HTR-8/SVneo (cell line): ENCODE measurements at places on chromosomes 16 and 17.

DNA sequence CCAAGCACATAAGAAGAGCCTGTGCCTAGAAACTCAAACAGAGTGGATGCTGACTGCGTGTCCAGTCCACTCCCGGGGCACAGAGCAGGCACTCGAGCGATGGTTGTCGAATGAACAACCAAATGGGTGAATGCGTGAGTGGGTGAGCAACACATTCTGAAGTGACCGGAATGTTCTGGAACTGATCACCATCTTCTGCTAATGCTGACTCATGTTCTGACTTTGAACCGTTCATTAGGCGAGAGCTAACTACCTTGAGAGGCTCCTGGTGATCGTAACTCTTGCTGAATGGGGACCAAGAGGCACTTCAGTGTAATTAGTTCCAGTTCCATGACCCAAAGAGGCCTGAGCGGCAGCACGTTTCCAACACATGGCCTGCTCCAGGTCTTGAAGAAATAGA, 37.9 kb downstream of the IRF8 start:
- DNase-seq, result no peak

- DNase-seq, result no peak
Observed at GRCh38 chr16:67679935-67680897, 13.6 kb downstream of the C16orf86 start.

- peak; percentile 76 for DNase-seq
Observed at GRCh38 chr17:64028874-64029464, 8.5 kb upstream of the ICAM2 start.

DNA sequence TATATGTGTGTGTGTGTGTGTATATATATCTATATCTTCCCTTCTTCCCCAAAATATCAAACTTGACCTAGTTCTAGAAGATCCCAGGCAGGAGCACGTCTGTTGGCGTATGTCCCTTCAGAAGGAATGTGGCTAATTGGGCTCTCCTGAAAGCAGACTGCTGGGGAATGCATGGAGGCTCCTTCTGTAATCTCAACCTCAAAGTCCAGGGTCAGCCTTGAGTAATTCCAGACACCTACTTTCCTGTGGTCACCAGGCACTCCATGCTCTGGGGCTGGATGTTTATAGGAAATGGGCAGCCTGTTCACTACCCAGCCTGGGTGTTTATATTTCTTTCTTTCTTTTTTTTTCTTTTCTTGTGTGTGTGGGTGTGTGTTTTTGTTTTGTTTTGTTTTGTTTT, 13.4 kb downstream of the BCO1 start:
- DNase-seq, result no peak

GRCh38 chr17:67557052-67557845, 160.5 kb upstream of the NOL11 start:
- DNase-seq, result no peak

DNA sequence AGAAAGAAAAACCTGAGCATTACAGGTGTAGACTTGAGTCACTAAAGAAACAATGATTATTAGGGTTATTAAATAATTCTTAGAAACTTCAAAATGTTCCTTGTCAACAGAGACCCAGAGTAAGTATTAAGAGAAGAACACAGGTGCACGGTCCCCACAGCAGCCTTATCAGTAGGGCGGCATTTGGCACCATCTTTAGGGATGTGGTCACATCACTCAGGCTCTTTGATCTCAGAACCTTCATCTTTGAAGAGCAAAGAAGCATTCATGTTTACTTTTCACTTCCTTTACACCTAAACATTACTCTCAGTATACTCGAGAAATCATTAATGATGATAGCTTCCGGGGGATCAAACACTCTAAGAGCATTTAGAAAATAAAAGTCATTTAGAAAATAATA, 928.7 kb downstream of the KCNJ2 start:
- DNase-seq, result no peak

- no peak for DNase-seq
Observed at GRCh38 chr17:30942308-30943079, 20.7 kb downstream of the ADAP2 start.

DNA sequence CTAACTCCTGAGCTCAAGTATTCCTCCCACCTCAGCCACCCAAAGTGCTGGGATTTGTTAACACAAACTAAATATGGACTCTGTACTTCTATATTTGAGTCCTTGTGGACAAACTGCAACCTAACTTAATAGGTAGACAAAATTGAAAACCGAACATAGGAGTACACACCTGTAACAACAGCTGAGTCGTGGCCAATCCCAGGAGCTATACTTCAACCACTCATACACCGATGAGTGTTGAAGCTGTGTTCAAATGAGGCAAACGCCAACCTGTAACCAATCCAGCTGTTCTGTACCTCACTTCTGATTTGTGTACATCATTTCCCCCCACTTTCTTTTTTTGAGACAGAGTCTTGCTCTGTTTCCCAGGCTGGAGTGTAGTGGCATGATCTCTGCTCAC, 471.5 kb upstream of the C16orf82 start:
- DNase-seq, result no peak
